ENCODE measurements at places on chromosomes 5 and 9.

GRCh38 chr9:91954841-91955471, 4.9 kb upstream of the ROR2 start:
- no peak for DNase-seq

- DNase-seq, result no peak
Observed at GRCh38 chr5:163773226-163773625, 267.8 kb downstream of the MAT2B start.

DNA sequence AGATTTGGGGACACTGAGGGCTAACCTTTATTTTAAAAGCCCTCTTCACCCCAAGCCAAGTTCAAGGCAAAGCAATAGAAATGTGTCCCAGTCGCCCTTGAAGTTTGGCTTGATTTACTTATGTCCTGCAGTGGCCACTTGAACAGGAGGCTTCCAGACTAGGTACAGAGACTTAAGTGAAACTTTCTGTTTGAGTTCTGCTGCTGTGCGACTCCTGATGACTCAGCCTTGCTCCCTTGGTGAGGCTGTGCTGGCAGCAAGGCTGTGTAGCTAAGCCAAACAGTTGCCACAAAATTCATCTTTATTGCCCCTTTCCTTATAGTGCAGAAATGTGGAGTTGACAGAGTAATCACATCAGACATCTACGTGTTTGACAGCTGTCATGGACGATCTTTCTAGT, 68.8 kb upstream of the NTRK2 start:
- no peak for DNase-seq

DNA sequence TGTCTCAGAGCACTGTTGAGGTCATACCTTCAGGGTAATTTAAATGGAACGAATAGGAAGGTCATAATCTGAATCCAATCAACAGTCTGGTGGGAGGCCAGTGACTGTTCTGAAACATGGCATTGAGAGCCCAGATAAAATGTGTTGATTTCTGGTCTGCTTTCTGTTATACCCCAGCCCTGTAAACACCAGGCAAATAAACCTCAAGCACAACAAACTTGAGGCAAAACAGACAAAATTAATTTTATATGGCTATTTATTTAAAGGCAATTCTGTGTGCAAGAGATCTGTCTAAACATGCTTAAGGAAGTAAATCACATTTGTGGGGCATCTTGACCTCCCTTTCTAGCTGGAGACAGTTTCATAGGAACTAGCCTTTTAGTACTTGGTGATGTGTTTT, 140.9 kb upstream of the SPEF2 start:
- DNase-seq, result no peak

DNA sequence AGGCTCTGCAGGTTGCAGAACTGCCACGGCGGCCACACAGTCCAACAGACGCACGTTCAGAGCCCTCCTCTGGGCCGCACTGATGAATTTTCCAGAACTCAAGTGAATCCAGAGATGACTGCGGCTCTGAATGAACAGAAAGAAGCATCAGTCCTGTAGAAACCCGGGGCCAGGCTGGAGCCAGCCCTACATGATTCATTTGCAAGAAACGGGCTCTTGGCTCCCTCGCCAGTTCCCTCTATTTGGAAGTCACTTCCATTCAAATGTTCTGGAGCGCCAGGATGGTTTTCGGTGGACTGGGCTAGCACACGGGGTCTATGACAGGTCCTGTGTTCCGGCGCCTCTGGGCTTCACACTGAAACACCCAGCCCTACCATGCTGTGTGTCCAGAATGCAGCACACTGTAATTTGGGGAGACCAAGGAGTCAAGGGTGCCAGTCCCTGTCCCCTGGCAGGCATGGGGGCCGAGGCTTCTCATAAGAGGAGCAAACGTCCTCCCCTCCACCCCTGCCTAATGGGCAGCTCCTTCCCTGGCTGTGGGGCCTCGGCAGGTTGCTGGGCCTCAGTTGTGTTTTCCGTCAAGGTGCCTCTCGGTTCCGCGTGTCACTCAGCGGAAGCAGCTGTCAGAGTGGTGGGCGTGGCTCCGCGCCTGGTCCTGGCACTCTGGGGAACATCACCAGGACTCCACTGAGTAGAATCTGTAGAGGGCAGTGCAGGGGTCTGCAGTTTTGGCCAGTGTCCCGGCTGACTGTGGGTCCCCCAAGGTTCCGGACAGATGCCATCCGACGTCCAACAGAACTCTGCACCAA, 18.1 kb upstream of the COL5A1 start:
- DNase-seq, result no peak

DNA sequence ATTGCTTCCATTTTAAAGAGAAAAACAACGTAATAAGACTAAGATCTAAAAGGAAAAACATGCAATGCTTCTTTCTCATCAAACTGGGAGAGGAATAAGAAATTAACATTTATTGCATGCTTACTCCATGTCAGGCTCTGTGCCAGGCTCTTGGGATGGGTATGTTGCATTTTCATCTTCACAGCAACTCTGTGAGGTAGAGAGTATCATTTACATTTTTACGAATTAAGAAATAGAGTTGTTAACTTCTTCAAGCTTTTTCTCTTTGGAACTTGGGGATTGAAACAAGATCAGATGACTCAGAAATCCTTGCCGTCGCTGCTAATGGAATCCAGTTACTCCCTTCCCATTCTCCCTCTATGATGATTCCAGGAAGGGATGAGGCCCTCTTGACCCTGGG, 39.5 kb downstream of the PDE8B start:
- DNase-seq, result no peak

- no peak for DNase-seq
Observed at GRCh38 chr9:14440062-14440461, 126.1 kb upstream of the NFIB start.

DNA sequence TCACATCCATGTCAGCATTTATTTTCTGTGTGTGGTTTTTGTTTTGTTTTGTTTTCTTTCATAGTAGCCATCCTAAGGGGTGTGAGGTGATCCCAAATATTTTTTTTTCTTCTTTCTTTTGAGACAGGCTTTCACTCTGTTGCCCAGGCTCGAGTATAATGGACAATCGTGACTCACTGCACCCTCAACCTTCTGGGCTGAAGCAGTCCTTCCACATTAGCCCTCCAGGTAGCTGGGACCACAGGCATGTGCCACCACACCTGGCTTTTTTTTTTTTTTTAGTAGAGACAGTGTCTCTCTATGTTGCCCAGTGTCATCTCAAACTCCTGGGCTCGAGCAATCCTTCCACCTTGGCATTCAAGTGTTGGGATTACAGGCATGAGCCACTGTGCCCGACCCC, 59.1 kb downstream of the CDC42SE2 start:
- DNase-seq, result no peak

- DNase-seq, result no peak
Observed at GRCh38 chr5:337563-338130, 16.1 kb downstream of the AHRR start.

DNA sequence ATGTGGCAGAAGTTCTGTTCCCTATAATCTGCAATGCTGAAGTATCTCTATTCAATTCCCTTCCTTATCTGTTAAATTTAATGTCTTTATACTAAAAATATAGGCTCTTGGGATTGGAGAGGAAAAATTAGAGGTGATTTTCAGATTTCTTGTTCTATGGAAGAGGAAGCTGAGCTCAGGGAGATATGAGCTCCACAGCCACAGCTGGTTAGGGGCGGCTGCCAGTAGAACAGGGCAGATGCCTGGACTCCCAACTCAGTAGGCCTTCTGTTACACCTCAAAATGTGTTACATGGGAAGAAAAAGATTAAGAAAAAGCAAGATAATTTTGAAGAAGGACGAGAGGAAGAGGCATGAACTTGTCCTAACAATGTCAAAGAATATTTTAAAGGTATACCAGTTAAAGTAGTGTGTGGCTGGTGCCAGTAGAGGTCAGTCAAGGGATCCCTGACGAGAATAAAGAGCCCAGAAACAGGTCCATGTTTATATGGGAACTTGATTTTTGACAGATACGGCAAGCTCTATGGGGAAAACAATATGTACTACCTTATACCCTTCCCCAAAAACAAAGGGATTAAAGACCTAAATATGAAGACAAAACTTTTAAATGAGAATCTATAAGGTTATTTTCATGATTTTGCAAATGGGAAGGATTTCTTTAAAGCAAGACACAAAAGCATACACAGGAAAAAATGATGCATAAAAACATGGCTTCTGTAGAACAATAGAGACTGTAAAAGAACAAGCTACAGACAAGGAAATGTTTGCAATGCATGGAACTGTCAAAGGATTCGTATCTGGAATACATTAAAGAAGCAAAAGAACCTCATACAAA, 28.7 kb downstream of the DNAJC21 start:
- no peak for DNase-seq

DNA sequence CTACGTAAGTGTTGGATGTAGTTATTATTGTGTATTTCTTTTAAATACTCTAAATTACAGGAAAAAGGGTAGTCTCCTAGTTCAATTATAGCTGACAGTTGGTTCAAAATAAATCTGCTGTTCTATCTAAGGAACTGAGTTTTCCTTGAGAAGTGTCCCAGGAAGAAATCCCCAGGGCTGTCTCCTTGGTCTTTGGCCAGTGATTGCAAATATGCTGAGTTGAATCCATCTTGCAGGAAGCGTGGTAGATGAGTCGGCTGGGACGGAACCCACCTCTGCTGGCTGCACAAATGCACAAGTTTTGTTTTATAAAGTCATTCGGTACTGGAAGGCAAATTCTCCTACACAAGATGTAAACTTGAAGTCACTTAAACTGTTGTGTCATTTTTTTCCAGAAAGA, 30.2 kb upstream of the HOMER1 start:
- DNase-seq, result no peak

GRCh38 chr9:116000748-116001329, 152.8 kb upstream of the PAPPA start:
- DNase-seq, result no peak

GRCh38 chr5:142798099-142798770, 28.1 kb downstream of the ARHGAP26 start:
- no peak for DNase-seq

DNA sequence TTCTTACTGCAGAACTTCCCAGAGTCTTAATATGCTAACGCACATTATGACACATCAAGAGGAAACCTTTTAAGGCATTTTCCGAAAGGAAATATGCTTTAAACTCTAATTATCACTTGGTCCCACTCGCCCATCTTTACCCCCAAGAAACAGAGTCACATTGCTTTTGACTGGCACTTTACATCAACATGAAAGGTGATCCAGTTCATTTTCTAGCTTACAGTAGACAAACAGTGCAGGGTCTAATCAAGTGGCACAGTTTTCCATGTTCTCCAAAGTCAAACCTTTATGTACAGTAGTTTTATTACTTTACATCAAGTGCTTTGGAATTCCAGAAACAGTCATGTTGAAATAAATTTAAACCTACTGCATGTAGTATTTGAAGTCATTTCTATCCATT, 12.0 kb downstream of the RAB14 start:
- DNase-seq, result no peak

GRCh38 chr5:154494036-154494435, 16.0 kb upstream of the HAND1 start:
- DNase-seq, result no peak

GRCh38 chr9:94823710-94824109, 97.2 kb downstream of the AOPEP start:
- DNase-seq, result no peak

DNA sequence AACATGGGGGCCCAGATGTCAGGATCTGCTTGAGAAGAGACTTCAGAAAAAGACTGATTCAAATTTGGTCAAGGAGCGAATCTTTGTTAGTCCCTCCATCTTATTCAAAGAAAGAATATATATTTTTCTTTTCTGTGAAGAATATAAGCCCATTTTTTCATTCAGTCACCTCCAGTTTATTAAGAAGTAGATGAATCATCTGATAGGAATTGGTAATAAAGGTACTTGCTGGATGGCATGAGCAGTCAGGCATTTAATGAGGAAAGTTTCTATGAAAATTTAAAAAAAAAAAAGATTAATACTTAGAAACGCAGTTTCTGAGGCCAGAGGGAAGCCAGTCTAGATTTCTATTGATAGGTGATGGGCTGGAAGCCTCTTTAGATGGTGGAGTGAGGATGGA, 373.1 kb upstream of the SMC2 start:
- DNase-seq, result no peak

DNA sequence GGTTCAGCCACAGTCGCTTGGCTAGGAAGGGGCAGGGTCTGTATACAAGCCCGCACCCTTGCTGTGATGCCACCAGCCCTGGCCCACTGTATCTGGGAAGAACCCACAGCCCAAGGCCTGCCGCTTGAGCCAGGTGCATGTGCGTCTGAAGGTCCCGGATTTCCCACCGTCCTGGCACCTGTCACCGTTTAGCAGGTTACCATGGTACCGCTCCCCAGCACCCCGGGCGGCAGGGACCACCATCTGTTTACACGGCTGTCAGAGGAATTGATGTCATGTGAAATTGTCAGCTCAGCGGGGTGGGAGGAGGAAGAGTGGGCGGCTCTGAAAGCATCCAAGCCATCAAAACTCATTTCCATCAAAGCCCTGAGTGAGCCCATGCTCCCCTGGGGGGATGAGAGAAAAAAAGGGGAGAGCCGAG, 92.7 kb downstream of the HRH2 start:
- DNase-seq, result no peak

DNA sequence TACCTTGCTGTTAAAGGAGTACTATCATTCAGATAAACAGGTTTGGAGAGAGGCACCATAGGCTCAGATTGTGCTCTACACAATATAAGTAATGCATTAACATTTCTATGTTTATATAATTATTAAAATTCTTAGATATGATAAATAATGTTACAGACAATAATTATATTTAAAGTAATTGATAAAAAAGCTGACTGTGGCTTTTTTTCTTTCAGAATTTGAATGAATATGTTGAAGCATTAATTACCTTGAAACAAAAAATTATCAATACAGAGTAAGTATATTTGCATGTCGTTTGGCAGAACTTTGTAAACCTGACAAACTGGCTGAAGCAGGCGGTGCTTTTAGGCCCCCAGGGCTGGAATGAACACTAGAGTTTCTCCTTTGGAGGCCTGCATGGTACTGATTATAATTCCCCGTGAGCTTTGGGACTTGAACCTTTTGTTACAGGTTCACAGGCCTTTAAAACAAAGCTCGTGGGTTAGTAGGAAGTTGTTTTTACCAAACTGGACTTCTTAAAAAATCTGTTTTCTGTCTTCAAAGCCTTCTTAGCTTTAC, 13.8 kb downstream of the ICE1 start:
- no peak for DNase-seq

DNA sequence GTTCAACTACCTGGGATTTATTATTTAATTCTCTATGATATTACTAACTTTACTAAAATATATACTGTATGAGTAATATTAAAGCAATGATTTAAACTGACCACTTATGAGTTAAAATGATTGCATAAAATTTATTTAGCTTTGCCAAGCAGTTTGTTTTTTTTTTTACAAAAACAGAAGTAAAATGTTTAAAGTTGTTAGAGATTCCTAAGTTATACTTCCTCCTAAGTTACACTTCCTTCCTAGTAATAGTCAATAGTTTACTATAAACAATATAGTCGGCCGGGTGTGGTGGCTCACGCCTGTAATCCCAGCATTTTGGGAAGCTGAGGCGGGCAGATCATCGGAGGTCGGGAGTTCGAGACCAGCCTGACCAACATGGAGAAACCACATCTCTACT, 23.7 kb upstream of the LRRC19 start:
- no peak for DNase-seq

- DNase-seq, result no peak
Observed at GRCh38 chr5:173479711-173480110, 136.7 kb downstream of the BOD1 start.

Measured in stimulated activated CD4-positive, alpha-beta T cell treated with anti-CD3 and anti-CD28 coated beads, Interleukin-12 subunit alpha, Interleukin-12 subunit beta, amount 100 ng/mL, for 4 hours (primary cell).